ENCODE measurements at places on chromosomes 11 and 22. TPM values are rescaled to one million over a fixed set of nuclear protein-coding genes. Genes with fewer than 3 reads are reported as not detected.

DNA sequence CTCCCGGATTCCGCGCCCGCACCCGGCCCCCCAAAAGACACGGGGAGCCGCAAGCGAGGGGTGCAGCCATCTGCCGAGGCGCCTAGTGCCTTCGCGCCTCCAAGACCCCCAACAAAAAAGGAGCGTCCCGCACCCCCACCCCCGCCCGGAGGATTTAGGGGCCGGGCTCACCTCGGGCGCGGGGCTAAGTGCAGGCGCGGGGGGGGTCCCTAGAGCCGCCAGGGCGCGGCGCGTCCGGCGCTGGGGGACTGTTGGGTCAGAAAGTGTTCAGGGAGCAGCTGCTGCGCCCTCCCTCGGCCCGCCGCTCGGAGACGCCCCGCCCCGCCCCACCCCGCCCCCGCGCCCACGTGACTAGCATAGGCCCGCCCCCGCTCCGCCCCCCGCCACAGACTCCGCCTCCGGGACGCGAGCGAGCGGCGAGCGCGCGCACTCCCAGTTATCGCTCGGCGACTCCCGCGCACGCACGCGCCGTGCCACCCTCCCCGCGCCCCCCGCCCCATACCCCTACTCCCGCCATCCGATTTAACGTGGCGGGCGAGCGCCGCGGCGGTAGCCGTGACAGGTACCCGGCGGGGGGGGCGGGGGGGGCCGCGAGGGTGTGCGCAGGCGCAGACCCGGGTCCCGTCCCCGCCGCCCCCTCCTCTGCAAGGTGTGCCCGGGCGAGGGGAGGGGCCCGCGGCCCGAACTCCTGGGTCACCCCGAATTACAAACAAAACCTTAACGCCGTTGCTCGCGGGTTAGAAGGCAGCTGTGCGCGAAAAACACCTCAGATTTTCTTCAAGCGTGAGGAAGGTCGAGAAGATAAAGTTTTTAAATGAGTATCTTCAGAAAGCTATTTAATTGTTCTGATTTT lies 56.2 kb downstream of the KCNJ4 start:
- DNase-seq = peak; percentile 77

- DNase-seq = no peak
Measured at GRCh38 chr11:71363721-71364120, 84.5 kb downstream of the DHCR7 start.

- DNase-seq = no peak
Measured at GRCh38 chr11:70117567-70118145, 39.5 kb downstream of the ANO1 start.

DNA sequence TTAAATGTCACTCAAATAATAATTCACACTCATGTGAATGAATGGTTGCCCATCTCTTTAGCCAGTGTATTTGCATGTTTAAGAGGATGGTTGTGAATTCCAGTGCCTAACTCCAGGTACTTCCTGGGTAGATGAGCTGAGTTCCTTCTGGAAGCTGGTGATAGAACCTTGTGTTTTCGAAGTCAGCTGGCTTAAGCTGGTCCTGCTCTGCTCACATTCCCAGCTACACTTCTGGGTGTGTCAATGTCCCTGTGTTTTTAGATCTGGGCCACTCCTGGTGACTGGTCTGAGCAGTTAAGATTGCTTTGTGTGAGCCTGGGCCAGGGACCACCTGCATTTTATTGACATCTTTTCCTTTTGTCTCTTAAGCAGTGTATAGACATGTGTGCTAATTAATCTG lies 10.6 kb downstream of the TEAD1 start:
- no peak for DNase-seq

- DNase-seq = no peak
Measured at GRCh38 chr11:62193952-62194351, 3.9 kb downstream of the SCGB1D1 start.

DNA sequence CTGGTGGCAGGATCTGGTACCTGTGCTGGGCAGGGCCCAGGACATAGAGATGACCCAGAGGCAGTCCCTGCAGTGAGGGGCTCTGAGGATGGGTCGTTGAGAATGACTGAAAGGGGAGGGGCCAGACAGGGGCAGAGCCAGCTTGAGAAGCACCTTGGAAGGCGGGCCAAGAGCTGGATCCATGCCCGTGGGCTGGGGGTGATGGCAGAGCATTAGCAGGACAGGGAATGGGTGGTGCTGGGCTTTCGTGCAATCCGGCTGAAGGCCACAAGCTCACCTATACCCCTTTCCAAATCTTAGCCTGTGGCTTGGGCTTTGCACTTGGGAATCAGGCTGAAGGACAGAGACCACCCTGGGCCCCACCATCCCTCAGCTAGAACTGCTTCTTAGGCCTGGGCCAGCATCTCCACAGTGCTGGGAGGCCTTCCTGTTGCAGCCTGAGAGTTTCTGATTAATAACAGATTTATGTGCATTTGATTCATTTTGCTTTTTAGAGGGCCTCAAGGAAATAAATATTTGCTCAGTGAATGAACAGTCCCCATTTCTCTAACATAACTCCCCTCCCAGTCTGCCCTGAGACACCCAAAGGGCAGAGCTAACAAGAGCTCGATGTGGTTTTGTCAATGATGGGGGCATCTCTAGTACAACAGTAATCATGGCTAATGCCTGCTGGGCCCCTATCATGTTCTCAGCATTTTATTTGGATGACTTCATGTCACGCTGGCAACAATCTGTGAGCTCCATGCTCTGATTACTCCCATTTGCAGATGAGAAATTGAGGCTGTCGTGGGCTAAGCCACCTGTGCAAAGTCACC lies 39.3 kb downstream of the RIBC2 start:
- no peak for DNase-seq

DNA sequence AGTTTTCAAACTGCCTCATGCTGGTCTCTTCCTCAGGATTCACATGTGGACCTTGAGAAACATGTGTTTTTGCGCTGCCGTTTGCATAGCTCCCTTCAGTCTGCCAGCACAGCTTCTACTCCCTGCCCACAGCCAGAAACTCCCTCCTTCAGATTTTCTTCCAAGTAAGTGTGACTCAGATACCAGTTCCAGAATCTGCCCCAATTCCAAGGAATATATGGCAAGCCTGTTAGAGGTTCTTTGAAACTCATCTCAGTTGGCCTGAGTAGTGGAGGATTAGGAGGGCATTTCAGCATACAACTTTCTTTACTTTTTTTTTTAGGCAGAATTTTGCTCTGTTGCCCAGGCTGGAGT lies 67.1 kb downstream of the SNX19 start:
- DNase-seq = no peak

- DNase-seq = no peak
Measured at GRCh38 chr11:45250035-45250718, 36.0 kb downstream of the SYT13 start.

- no peak for DNase-seq
Measured at GRCh38 chr11:121053244-121053643, 29.3 kb downstream of the TBCEL start.

DNA sequence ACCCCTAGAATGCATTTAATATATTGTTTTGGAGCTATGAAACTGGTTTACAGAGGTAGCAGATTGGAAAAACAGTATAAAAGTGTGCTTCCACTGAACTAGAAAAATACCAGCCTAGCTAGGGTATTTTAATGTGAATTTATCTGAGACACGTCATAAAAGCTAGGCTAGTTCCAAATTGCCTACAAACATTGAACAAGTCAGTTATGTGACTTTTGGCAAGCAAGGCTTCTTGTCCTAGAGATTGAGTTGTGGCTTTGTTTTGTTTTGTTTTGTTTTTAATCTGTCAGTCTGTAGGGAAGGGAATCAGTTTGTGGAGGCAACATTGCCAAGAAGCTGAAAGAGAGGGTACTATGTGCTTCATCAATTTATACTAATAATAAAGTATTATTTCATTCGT lies 24.2 kb downstream of the RTN3 start:
- no peak for DNase-seq

DNA sequence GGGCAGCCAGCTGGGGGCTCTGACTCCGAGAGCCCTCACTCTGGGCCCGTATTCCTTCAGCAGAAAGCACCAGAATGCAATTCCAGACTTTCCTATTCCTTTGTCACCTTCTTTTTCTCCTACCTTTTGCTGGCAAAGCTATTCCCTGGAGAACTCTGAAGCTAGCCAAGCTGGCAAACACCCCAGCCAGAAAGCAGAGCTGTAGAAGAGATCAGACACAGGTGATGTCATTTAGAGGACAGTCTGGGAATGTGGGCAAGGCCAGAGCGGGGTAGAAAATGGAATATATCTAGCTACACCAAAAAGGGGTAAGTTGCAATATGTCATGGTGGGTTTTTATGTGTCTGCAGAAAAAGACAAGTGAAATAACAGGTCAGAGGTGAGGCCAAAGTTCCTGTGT lies 205.1 kb downstream of the NXPE2 start:
- DNase-seq = no peak

GRCh38 chr11:19766206-19766605 lies 53.6 kb downstream of the NAV2 start:
- no peak for DNase-seq

DNA sequence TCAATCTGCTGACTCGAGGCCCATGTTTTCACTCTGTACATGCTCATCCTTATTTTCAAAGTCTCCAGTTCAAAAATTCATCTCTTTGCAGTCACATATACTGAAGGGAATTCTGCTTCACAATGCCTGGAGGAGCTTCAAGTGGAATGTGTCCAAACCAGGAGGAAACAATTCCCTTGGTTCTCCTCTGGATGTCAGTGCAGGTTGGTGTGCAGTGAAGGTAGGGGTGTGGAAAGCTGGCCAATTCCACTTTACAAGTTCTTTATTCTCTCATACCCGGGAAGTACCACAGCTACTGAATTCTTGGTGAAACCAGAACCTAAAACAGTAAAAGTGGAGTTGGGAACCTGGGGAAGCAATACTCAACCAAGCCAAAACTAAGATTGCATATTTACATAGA lies 57.3 kb downstream of the BDNF start:
- no peak for DNase-seq

DNA sequence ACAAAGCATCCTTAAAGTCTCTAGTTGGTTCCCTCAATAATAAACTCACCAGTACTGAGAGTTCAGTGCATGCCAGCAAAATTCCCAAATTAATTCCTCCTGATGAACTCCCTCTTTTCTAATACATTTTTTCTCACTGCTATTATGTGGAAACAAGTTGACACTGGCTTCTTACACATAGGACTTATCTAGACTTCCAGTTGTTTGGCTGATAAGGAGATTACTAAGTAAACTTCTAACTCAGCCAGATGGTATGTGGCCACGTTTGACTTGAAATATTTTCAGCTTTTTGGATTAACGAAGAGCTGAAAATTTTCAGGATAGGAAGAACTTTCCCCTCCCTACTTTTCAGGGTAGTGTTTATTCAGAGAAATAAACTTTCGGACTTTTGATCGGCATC lies 1154.2 kb upstream of the TENM4 start:
- no peak for DNase-seq

DNA sequence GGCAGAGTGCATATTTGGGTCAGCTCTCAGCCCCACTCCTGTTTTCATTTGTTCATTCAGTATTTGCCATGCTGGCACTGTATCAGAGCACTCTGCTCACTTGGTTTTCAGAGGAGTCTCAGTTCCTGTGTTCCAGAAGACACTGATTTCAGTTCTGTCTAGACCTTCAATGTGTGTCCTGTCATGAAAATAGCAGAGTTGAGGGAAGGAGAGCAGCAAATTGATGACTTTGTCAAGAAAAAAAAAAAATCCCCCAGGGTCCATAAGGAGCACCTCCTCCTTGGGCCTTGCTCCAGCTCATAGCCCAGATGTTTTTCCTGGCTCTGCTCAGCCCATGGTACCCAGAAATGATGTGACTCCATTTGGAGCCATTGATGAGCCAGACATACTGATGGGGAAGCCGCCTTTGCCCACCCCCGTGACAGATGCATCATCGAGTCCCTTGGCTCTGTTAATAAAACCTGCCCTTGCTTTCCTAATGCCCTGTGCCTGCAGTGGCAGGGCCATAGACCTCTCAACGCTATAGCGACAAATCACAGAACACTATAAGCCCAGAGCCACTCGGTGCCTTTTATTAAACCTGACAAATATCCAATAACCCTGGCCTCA lies 107.0 kb downstream of the PKNOX2 start:
- no peak for DNase-seq

GRCh38 chr11:69401715-69402114 lies 79.7 kb upstream of the LINC01488 start:
- DNase-seq = no peak

DNA sequence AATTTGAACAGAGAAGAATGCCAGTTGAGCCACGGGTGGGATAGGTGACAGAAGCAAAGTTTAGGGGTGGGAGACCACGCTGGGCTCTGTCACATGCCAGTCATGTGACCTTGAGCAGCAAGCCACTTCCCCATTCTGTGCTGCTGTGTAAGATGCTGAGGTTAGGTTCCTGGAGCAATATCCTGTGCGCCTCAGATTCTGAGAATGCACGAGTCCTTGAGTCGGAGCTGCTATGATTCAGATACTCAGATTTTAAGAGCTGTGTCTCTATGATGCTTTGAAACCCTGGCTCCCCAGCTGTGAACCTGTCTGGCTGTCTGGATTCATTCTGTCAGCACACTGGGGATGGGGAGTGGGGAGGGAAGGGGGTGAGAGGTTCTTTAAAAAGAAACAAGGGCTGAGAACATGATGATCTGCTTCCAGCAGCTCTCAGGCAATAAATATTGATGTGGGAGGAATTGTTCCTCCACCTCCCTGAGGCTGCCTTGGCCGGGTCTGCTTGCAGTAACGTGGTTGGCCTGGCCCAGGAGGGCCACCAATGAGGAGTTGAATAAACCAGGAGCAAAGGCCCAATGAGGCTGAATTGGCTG lies 24.0 kb downstream of the SLCO2B1 start:
- peak; percentile 51 for DNase-seq

DNA sequence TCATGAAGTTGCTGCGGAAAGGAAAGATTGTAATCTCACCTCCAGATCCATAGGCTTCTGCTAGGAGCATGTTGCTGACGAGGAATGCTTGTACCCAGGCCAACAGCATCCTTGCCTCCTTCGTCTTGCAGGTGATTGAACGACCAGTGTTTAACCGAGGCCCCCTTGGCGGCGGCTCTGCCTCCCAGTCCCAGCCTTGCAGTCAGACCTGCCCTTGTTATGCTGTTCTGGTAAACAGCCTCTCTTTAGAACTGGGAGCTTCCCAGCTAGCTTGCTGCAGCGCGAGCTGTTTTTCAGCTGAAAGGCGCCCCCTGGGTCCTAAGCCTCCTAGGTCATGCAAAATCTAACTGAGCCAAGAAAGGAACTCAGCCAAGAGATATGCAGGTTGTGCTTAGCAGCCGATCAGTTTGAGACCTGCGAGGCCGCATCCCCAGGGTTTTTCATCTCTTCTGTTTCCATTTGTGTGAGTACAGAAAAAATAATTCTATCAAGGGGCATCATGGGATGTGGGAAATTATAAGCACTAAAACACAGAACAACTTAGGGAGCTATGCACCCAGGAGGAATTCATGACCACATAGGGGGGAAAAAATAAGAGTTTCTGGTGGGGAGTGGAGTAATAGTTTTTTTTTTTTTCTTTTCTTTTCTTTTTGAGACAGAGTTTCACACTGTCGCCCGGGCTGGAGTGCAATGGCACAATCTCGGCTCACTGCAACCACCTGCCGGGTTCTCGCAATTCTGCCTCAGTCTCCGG lies at the start of gene PIK3IP1:
TSS of gene PIK3IP1 (minus strand) at position 253 of the 754 bp plus-strand sequence. CDS start at position 109, 144 bp downstream.
- DNase-seq = peak; percentile 70

EED gene
- polyA plus RNA-seq = 17.7 TPM

ROBO4 gene
- polyA plus RNA-seq = 43.3 TPM

AGBL2 gene
- polyA plus RNA-seq = 0.77 TPM

FAM118A gene
- 27.4 TPM for polyA plus RNA-seq

OR52D1 gene
- polyA plus RNA-seq = not detected

MS4A6E gene
- polyA plus RNA-seq = not detected

RDX gene
- polyA plus RNA-seq = 67.0 TPM

ZNF408 gene
- polyA plus RNA-seq = 7.9 TPM

Measured in hindlimb muscle (tissue), 1 donor.